Keratinocyte (primary cell): ENCODE measurements at places on chromosomes 11 and 22. TPM values are rescaled to one million over a fixed set of nuclear protein-coding genes. Genes with fewer than 3 reads are reported as not detected.

Gene TENM4
- polyA plus RNA-seq = 3.5 to 11.3 TPM (median 5.4 TPM) in 3 replicates

Gene SHISA8
- polyA plus RNA-seq = not detected in 3 replicates

- H3K27me3 ChIP-seq = peaks cover 18% of the 10 kb centered on the region
- H3K27ac ChIP-seq = no peak overlapping the region
- H3K4me1 ChIP-seq = no peaks in the 10 kb centered on the region
- H3K4me3 ChIP-seq = no peak overlapping the region
- no peaks in the 10 kb centered on the region for H3K36me3 ChIP-seq
These were observed 21.0 kb upstream of the HTATIP2 start for GRCh38 chr11:20342347-20343141.

- H3K36me3 ChIP-seq = no peaks in the 10 kb centered on the region
- H3K27me3 ChIP-seq = no peaks in the 10 kb centered on the region
- H3K4me3 ChIP-seq = no peak overlapping the region
- H3K4me1 ChIP-seq = no peaks in the 10 kb centered on the region
- H3K27ac ChIP-seq = no peak overlapping the region
- no peak for DNase-seq
These were observed 44.3 kb downstream of the PTPRJ start for GRCh38 chr11:48024635-48025071.

- no peak for DNase-seq
- H3K36me3 ChIP-seq = no peaks in the 10 kb centered on the region
- H3K4me1 ChIP-seq = no peaks in the 10 kb centered on the region
- H3K27ac ChIP-seq = no peak overlapping the region
- H3K4me3 ChIP-seq = no peak overlapping the region
These were observed 18.0 kb downstream of the SOX6 start for GRCh38 chr11:16338393-16338792.

DNA sequence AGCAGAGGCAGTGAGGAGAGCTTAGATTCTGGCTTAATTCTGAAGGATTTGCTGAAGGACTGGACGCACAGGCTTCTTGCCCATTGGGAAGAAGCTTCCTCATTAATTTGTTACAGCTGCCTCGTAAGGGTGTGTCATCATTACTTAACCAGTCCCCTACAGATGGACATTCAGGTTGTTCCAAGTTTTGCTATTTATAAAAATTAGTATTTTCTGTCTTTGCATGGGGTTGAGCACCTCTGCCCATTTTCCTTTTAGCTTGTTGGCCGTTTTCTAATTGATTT, 38.1 kb downstream of the CAPN1 start:
- DNase-seq = no peak
- H3K27ac ChIP-seq = no peak overlapping the region
- no peaks in the 10 kb centered on the region for H3K36me3 ChIP-seq
- no peak overlapping the region for H3K4me3 ChIP-seq

Gene NELL1
- not detected in 3 replicates for polyA plus RNA-seq

- no peak for DNase-seq
- H3K27ac ChIP-seq = no peak overlapping the region
- H3K4me1 ChIP-seq = peaks cover 9% of the 10 kb centered on the region
- H3K36me3 ChIP-seq = no peaks in the 10 kb centered on the region
- no peak overlapping the region for H3K4me3 ChIP-seq
These were observed 32.4 kb downstream of the SLN start for GRCh38 chr11:107679255-107680024.

Gene APLNR
- polyA plus RNA-seq = 0.03 TPM in 1 of 3 replicates, not detected in the others

- no peak overlapping the region for H3K4me3 ChIP-seq
- no peaks in the 10 kb centered on the region for H3K27me3 ChIP-seq
- peaks cover 14% of the 10 kb centered on the region for H3K36me3 ChIP-seq
- H3K27ac ChIP-seq = no peak overlapping the region
- DNase-seq = no peak
- H3K4me1 ChIP-seq = peaks cover 63% of the 10 kb centered on the region
These were observed 12.2 kb downstream of the ARAP1 start for GRCh38 chr11:72740060-72740424.

Gene SELENOM
- 9.1 to 27.7 TPM (median 16.3 TPM) in 3 replicates for polyA plus RNA-seq

DNA sequence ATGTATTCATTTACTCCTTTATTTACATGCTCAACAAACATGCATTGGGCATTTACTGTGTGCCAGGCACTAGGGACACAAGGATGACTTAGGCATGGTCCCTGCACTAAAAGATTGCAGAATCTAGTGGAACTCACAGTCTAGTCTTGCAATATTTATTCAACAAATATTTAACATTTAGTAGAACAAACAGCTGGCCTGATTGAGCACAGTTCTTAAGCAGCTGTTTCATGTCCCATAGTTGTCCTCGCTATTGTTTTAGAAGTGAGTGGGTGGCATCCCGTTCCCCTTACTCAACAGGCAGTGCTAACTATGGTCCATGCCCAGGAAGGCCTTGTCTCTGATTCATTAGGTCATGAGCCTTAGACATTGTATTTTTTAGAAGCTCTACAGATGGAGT, 459.9 kb upstream of the CADM1 start:
- no peaks in the 10 kb centered on the region for H3K36me3 ChIP-seq
- H3K27me3 ChIP-seq = no peaks in the 10 kb centered on the region
- H3K4me3 ChIP-seq = no peak overlapping the region
- H3K4me1 ChIP-seq = no peaks in the 10 kb centered on the region
- H3K27ac ChIP-seq = no peak overlapping the region

Gene C22orf42
- not detected in 3 replicates for polyA plus RNA-seq

GRCh38 chr22:33166206-33166605, 108.0 kb upstream of the SYN3 start:
- H3K27me3 ChIP-seq = peaks cover 8% of the 10 kb centered on the region
- no peaks in the 10 kb centered on the region for H3K36me3 ChIP-seq
- H3K4me3 ChIP-seq = no peak overlapping the region
- no peak for DNase-seq

- no peaks in the 10 kb centered on the region for H3K36me3 ChIP-seq
- no peaks in the 10 kb centered on the region for H3K4me1 ChIP-seq
- no peak for DNase-seq
- H3K27me3 ChIP-seq = no peaks in the 10 kb centered on the region
- H3K4me3 ChIP-seq = no peak overlapping the region
These were observed 651.3 kb upstream of the KIRREL3 start for GRCh38 chr11:127651888-127652221.

DNA sequence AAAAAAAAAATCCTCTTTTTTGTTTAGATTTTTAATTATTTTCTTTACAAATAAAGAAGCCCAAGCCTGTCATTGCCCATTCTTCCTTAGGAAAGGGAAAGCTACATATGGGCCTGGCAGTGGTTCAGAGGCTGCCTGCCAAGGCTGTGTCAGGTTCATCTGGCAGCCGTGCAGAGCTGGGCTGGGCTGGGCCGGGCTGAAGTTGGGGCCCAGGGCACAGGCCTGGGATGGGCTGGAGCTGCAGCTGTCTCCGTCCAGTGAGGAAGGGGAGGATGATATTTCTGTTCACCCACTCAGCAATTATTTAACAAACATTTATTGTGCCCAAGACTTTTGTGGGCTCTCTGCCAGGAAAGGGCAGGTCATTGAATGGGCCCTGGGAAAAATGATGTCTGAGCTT, 4.6 kb downstream of the PRR5L start:
- no peaks in the 10 kb centered on the region for H3K36me3 ChIP-seq
- no peak for DNase-seq
- no peak overlapping the region for H3K27ac ChIP-seq

Gene LRRC32
- 0.05 to 0.17 TPM in 2 of 3 replicates, not detected in the other for polyA plus RNA-seq

GRCh38 chr11:1597331-1597993, 632 bp downstream of the KRTAP5-2 start:
- H3K4me1 ChIP-seq = no peaks in the 10 kb centered on the region
- peaks cover 5% of the 10 kb centered on the region for H3K27me3 ChIP-seq
- no peak overlapping the region for H3K27ac ChIP-seq
- no peak overlapping the region for H3K4me3 ChIP-seq

DNA sequence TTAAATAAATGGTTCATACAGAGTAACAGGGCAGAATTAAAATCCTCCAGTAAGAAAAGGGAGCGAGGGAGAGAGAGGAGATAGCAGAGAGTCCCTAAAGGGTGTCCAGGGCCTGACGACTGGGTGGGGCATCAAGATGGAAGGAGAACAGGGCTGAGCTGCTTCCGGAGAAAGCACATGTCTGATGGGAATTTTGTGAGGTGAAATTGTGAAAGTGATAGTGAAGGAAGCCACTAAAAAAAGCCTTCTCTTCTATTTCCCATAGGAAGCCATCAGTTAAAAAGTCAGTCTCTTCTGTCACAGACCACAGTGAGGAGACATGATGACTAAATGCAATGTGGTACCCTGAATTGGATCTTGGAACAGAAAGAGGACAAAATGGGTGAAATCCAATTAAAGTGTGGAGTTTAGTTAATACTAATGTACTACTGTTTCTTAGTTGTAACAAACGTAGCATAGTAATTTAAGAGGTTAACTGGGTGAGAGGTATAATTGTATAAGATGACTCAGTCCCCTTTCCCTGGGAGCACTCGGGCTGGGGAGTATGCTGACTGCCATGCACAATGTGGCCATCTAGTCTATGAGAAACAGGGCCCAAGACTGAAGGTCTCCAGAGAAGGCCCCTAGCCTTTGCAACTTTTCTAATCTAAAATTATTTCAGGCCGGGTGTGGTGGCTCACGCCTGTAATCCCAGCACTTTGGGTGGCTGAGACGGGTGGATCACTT, 29.5 kb upstream of the FCHSD2 start:
- H3K27ac ChIP-seq = no peak overlapping the region
- no peak for DNase-seq
- no peaks in the 10 kb centered on the region for H3K36me3 ChIP-seq
- no peaks in the 10 kb centered on the region for H3K27me3 ChIP-seq
- peaks cover 6% of the 10 kb centered on the region for H3K4me1 ChIP-seq

DNA sequence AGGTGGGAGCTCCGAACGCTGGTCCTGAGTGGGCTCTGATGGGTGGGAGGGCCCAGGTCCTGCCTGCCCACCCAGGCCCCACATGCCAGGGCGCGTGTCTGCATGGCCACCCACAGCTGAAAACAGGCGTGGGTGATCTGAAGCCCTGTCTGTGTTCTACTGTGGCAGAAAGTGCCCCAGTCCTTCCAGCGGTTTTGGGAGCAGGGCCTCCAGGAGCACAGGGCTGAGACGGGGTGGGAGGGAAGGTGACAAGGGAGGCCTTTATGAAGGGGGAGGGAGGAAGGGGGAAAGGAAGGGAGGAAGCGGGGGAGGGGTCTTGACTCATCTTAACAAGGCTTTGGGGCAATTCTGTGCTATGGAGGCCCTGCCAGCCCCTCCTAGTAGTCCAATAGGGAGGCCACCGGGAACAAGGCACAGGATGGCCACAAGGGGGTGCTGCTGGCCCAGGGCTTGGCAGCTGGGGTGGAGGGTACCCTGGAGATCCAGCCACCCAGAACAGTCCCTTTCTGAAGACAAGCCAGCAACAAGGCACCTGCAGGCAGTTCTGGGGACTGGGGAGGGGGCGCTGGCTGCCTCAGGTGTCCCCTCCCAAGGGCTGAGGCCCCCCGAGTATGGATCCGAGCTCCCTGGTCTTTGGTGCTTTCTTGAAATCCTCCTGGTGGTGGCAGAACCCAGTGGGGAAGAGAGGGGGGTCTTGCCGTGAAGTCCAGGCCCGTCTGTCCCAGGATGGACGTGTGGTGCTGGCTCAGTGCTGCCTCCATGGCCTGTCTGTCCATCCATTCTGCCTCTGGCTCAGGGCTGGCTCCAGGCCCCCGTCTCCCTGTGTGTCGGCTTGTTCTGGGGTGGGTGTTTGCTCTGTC, 6.3 kb upstream of the FADS3 start:
- no peaks in the 10 kb centered on the region for H3K4me1 ChIP-seq
- H3K27me3 ChIP-seq = peaks cover 4% of the 10 kb centered on the region
- no peak for DNase-seq

Gene TCP11L1
- 22.8 to 27.6 TPM (median 25.1 TPM) in 3 replicates for polyA plus RNA-seq

Gene TSGA10IP
- not detected in 3 replicates for polyA plus RNA-seq
